NCI-H1092 (cell line): ENCODE measurements at places on chromosomes 5 and 9.

DNA sequence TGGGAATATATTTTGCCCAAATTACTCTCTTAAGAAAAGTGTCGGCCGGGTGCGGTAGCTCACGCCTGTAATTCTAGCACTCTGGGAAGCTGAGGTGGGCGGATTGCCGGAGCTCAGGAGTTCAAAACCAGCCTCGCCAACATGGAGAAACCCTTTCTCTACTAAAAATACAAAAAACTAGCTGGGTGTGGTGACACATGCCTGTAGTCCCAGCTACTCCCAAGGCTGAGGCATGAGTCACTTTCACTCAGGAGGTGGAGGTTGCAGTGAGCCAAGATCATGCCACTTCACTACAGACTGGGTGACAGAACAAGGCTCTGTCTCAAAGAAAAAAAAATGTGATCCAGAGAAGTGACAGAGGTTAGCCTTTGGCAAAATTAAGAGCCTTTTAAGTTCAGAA lies 26.4 kb upstream of the TMEM171 start:
- DNase-seq, result no peak

GRCh38 chr9:6034954-6035353 lies 19.5 kb upstream of the RANBP6 start:
- DNase-seq, result no peak

DNA sequence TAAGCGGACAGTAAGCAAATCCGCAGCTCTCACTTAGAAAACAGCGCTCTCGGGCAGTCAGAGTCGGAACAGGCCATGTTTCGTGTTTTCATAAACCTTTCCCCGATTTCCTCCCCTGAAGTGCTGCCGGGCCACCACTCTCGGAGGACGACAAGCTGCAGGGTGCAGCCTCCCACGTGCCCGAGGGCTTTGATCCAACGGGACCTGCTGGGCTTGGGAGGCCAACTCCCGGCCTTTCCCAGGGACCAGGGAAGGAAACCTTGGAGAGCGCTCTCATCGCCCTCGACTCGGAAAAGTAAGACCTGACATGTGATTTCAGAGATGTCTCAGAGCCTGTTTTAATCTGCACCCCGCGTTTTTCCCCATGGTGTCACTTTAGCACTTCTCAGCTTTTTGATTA lies 99.8 kb upstream of the CACNA1B start:
- DNase-seq, result no peak

- DNase-seq, result no peak
These were observed 30.3 kb upstream of the MAST4 start for GRCh38 chr5:66565878-66566277.

- DNase-seq, result no peak
These were observed 157.7 kb downstream of the SLC24A2 start for GRCh38 chr9:19631181-19631580.

DNA sequence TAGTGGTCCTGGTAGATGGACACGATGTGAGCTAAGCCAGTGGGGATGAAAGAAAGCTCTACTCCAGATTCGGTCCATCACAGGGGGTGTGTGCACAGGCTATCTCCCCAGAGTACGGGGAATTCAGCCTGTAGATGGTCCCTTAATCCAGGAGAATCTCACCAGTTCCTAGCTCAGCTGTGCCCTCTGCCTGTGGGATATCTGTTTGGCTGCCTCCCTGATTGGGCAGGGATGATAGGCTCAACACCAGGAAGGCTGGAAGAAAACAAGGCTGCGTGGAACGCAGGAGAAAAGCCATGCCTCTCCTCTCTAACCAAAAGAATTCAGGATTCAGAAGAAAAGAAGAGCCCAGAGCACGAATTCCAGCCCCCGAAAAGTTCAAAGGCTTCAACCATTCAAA lies 40.9 kb downstream of the VLDLR start:
- DNase-seq, result peak; percentile 8

DNA sequence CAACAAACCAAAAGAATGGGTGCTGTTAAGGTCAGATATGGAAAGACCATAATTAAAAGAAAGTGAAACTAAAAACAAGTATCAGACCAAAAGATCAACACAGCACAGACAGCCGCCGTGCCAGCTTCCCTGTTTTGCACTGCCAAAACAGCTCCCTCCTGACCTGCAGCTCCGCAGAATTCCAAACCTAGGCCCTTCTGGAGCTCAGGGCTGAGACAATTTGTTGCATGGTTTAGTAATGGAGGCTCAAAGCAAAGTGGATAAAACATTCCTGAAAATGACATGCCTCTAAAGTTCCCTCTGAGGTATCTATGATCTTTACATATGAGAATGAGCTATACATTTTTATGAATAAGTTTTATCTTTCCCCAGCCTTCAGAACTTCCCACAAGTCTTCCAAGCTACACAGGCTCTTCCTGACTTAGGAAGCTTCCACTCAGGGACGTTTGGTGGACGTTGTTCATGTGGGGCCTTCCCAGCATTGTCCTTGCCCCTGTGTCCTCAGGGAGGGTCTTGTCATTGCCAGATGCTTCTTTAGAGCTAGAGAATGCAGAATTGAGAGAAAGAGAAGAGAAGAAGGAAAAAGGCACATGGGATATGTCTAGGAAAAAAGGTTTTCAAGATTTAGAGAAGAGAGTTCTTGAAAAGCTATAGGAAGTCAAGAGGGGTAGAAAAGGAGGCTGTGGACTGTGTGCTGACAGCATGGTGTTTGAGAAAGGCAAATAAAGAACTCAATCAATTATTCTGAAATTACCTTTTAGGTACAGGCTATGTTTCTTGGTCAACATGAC lies 28.4 kb upstream of the SSBP2 start:
- DNase-seq, result no peak

- DNase-seq, result no peak
These were observed 680 bp downstream of the GPX8 start for GRCh38 chr5:55160493-55161209.

DNA sequence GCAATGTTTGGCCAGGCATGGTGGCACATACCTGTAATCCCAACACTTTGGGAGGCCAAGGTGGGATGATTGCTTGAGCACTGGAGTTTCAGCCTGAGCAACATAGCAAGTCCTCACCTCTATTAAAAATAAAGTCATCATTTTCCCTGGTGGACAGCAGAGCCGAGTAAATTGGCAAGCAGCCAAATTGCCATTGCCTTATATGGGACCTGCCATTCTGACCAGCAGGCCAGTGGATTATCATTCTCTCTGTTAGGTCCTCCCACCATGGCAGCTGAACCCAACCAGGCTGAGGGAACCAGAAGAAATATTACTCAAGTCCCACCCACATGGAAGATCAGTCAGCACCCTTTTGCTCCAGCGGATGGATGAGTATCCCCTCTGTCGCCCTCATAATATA lies 1829.9 kb downstream of the EFNA5 start:
- no peak for DNase-seq

DNA sequence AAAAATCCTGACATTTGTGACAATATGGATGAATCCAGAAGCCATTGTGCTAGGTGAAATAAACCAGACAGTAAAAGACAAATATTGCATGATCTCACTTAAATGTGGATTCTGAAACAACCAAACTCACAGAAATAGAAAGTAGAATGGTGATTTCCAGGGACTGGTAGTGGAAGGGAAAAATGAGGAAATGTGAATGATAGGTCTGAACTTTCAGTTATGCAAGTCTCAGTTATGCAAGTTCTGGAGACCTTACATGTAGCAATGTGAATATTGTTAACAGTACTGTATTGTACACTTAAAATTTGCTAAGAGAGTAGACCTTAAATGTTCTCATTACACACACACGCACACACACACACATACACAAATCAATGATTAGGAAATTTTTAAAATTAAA lies 84.9 kb downstream of the SLCO4C1 start:
- no peak for DNase-seq

DNA sequence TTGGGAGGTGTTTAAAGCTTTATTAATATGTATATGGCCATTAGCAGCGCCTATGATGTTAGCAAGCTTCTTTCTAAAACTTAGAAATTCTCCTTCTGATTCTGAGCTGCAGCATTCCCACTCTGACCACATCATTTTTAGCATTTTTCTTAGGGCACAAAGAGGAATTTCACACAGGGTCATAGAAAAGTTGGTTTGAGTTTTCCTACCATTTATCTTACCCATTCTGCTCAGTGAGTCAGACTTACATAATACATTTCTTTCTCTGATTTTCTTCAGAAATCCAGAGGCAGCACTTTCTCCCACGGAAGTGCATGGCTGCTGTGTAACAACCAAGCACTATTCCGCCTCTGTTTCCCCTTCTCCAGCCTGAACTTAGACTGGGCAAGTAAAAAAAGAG lies 246.6 kb downstream of the ARL15 start:
- DNase-seq, result no peak

- no peak for DNase-seq
These were observed 7.7 kb downstream of the NR3C1 start for GRCh38 chr5:143395638-143396352.

DNA sequence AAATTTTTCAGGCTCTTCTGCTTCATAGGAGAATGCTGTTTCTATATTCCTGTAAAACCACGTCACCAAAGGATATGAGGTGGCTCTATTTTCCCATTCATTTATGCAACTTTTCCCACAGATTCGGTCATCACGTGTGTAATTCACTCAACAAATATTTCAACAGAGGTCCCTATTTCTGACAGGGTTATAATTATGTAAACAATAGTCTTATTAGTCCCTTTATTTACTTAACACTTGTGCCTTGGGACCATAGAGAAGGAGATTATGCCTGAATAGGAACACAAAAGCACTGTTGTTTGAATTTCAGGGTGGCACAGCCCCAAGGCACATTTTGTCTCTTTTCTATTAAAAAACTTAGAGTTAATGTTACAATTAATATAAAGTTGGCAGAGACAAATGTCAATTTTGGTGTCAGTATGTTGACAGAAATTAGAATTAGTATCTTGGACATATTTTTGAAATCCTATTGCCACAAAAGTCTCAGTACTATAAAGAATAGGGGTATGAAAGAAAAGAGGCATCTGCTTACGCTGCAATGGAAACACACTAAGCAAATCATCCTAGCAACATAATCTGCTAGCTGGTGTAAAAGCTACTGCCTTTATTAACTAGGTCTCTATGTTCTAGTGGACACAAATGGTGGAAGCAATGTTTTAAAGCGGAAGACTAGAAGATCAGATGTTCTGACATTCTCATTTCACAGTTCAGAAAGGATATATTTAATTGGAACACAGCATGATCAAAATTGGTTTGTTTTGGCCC lies 229.1 kb upstream of the TBCA start:
- peak; percentile 44 for DNase-seq

- no peak for DNase-seq
These were observed 27.3 kb downstream of the LHFPL2 start for GRCh38 chr5:78621291-78621738.

DNA sequence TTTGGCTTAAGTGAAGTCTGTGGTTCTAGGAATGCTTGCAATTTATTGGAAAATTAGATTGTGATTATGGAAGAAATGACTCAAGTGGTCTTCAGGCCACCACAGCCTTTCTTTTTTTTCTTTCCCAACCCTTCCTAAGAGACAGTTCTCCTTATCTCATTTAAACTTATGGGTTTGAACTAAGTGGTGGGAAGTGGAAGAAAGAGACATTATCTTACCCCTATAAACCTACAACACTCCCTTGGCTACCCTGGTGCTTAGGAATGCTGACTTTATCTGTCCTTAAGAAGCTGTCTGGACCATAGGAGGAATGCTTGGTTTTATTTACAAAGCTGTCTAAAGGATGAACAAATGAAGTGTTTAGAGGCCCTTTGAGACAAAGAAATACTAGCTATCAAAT lies 5.1 kb upstream of the ERAP1 start:
- DNase-seq, result no peak

DNA sequence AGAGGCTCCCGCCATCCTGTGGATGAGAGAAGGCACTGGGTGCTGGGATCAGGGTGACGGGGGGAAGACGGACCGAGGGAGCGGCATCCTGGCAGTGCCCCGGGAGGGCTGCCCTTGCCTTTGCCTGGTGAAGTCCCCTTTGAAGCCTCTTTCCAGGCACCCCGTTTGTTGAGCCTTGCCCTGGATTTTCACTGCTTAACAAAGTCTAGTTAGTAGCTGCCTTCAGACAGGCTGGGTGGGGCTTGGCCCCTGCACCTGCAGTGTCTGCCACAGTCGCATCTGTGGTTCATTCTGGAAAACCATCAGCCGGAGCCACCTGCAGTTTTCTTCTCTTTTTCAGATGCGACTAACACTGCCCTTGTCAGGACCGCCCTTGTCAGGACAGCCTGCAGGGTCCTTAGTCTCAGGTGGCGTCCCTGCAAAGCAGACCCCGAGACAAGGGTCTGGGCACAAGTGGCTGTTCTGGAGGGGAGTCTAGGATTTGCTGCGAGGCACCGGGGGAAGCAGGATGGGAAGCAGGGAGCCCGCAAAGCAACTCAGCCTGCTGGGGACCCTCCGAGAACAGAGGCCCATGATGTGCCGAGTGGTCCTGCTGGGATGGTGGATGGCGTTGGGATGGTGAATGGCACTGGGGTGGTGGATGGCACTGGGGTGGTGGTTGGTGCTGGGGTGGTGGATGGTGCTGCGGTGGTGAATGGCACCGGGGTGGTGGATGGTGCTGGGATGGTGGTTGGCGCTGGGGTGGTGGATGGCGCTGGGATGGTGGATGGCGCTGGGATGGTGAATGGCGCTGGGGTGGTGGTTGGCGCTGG lies 147.9 kb upstream of the COL5A1 start:
- no peak for DNase-seq
